ENCODE measurements at places on chromosomes 13 and 19.

- no peak for DNase-seq
Observed at GRCh38 chr13:111423168-111423785, 102.8 kb downstream of the TEX29 start.

GRCh38 chr13:107551521-107551920 is 663.8 kb downstream of the LIG4 start:
- no peak for DNase-seq

- DNase-seq = no peak
Observed at GRCh38 chr13:110559986-110560385, 1.5 kb downstream of the RAB20 start.

GRCh38 chr13:63896321-63896720 is 2480.7 kb upstream of the PCDH20 start:
- DNase-seq = no peak

- DNase-seq = peak; percentile 97
Observed at GRCh38 chr19:12913851-12914690, 5.0 kb downstream of the SYCE2 start.

- no peak for DNase-seq
Observed at GRCh38 chr19:42436006-42436405, 6.7 kb downstream of the CXCL17 start.

DNA sequence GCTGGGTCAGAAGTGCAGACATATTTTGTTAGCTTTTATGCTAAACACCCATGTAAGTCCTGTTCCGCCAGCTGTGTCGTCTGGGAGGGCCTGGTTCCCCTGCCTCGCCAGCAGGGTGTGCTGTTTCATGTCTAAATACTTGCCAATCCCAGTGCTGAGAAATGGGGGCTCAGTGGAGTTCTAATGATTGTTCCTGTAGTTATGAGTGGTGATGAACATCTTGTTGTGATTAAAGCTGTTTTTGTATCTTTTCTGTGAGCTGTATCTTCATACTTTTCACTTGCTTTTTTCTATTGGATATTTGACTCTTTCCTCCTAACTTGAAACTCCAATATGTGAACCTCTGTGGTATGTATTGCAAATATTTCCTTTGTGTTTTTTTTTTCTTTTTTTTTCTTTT is 32.7 kb downstream of the KDM4B start:
- peak; percentile 47 for DNase-seq

DNA sequence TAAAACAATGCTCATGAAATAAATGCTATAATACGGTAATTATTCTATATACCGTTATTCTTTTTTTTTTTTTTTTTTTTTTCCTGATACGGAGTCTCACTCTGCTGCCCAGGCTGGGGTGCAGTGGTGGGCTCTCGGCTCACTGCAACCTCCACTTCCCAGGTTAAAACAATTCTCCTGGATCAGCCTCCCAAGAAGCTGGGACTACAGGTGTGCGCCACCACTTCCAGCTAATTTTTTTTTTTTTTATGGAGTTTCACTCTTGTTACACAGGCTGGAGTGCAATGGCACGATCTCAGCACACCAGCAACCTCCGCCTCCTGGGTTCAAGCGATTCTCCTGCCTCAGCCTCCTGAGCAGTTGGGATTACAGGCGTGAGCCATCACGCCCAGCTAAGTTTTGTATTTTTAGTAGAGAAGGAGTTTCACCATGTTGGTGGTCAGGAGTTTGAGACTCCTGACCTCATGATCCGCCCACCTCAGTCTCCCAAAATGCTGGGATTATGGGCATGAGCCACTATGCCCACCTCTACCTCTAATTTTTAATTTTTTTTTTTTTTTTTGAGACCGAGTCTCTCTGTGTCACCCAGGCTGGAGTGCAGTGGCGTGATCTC is 6.9 kb downstream of the PPP1R15A start:
- no peak for DNase-seq

GRCh38 chr19:33054623-33055022 is 10.1 kb downstream of the RHPN2 start:
- DNase-seq = no peak

DNA sequence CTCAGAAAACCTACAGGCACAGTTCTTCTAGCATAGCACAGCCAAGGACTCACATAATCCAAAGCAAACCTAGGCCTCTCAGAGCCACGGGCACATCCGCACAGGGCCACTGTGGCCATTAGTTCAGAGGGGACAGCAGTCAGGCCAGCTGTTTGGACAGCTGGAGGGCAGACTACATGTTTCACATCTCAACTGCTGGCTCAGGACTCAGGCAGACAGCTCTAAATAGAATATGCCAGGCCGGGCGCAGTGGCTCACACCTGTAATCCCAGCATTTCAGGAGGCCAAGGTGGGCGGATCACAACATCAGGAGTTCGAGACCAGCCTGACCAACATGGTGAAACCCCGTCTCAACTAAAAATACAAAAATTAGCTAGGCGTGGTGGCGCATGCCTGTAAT is 26.8 kb downstream of the SAFB2 start:
- DNase-seq = no peak

DNA sequence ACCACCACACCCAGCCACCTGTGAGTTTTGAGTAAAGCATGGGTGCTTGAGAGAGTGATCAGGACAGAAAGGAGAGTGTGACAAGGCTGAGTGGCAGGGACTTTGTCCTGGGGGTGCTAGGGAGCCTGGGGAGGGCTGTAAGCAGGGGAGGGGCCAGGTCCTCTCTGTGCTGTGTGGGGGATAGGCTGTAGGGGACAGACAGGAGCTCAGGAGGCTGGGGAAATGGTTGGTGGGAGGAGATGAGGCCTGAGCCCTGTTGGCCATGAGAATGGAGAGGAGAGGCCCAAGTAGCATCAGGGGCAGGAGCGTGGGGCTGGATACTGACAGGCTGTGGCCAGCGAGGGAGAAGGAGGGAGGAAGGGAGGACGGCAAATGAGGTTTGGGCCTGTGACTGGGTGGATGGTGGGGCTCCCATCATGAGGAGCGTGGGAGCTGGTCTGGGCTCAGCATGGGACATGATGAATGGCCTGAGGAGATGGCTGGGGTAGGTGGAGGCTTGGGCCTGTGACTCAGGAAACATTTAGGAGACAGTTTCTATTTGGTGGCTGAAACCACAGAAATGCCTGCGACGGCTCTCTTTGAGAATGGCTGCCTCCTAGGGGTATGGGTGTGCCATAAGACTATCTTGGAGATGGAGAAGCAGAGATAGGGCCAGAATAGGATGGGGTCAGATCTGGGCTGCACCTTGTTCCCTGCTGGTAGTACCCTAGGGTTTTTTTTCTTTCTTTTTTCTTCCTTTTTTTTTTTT is 25.0 kb downstream of the GRIN2D start:
- DNase-seq = no peak

- no peak for DNase-seq
Observed at GRCh38 chr13:25973085-25973484, 78.7 kb downstream of the SHISA2 start.

DNA sequence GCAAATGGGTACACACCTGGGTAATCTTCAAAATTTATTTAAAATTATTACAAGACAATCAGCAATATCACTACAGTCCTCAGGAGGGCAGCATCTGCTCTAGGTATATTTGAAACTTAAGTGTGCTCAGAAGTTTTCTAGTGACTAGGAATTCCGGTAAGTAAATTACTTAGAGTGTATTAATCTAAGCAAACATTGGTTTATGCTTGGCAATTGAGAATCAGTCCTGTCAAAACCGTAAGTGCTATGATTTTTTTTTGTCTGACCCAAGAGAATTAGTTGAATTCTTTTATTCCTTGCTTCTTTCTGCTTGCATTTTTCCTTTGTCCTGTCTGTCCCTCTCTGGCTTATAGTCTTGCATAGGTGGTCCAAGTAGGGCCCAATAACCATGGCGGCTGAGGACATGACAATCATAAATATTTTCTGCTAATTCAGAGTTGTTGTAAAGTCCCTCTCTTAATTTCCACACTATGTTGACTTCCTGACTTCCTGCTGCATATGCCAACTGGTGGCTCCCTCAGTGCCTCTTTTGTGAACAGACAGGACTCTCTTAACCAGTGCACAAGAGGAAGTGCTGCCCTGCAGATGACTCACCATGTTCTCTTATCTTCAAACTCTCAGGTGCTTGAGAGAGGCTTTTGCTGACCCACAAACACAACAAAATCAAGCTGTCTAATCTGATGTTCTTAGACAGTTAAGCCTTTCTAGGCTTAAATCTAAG is 82.2 kb downstream of the SLAIN1 start:
- peak; percentile 71 for DNase-seq

DNA sequence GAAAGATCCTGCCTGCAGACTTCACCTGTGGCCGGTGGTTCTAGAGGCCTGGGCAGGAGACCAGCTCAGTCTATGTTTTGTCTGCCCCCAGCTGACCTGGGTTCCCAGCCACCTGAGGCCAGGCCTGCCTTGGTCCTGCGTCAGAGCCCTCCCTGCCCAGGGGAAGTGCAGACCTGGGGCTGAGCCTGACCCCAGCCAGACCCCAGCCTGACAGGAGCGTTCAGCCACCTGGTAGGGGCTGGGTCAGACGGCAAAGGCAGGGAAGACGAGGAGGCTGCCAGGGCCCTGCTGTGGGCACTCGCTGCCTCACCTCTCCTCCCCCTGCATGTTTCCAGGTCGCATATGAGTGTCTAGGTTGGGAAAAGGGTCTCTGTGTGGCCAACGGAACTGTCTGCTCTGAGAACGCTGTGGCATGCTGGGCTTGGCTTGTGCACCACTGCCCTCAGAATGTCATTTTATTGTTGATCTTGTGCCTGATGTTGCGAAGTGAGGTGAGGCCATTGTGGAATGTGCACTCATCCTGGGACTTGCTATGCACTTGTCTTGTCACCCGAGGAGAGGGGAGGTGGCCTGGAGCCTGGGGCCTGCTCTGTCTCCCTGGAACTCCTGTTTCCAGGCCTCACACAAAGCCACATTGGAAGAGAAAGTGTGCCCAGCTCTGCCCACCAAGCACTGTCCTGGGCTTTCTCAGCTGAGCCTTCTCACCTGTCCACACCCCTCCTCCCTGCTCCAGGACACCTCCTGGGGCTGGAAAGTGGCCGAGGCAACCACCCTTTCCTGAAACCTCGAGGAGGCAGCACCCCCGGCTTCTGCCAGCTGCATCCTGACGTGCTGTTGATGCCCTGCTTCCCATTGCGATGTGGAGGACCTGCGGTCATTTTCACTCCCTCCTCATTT is 15.2 kb upstream of the MCF2L start:
- no peak for DNase-seq

DNA sequence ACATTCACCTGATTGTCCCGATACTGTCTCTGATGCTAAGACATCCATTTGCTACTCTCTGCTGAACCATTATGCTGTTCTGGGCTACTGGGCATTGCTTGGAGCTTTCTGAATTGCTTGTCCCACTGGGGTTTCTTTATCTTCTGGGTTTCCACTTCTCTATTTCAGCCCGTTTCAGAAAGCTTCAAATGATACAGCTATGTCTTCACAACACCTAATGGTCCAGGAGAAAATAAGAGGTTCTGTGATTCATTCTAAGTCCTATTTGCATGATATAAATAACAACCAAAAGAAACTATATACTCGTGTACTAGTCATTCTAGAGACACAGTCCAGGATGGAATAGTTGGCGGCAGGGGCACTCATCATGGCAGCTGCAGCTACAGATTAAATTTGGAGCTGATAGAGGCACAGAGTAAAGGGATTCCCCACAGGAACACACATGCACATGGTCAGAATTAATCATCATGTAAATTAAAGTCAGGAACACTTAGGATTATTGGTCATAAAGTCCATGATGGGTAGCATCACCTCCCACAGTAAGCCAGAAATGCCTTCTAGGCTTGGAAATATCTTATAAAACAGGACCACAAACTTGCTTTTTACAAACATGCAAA is 33.3 kb upstream of the SCEL start:
- no peak for DNase-seq

- no peak for DNase-seq
Observed at GRCh38 chr13:113905942-113906341, 42.1 kb upstream of the GAS6 start.

DNA sequence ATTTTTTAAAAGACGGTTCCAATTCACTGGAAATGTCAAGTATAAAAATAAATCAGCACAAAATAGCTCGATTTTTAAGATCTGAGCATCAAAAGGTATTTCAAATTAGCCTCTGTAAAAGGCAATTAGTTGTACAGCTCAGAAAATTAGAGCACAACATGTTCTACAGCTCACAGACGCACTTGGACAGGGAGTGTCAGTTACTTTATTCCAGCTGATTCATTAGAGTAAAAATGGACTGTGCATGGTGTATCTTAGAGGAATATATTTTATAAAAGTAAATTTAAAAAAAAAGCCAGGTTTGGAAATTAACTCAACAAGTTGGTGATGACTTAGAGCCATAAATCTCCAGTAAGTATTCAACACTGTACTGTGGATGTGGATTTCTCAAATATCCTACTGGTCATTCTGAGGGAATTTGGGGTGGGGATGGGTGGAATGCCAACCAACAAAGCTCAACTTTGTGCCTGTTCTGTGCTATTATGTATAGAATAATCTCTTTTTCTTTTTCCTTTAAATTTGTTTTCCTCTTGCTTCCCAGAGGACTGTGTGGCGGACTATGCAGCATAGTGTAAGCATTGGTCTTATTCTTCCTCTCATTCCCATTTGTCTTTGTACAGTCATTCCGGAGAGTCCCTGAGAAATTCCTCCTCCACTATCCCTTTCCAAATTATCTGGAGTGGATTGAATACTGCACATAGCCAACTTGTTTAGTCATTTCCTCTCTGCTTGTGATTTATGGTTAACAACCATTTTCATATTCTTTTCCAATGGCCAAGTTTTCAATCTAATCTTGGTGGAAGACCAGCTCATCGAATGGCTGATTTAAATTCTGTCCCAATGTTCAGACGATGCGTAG is 169.3 kb downstream of the DCT start:
- no peak for DNase-seq

- no peak for DNase-seq
Observed at GRCh38 chr13:73934215-73934641, 200.0 kb downstream of the KLF12 start.

DNA sequence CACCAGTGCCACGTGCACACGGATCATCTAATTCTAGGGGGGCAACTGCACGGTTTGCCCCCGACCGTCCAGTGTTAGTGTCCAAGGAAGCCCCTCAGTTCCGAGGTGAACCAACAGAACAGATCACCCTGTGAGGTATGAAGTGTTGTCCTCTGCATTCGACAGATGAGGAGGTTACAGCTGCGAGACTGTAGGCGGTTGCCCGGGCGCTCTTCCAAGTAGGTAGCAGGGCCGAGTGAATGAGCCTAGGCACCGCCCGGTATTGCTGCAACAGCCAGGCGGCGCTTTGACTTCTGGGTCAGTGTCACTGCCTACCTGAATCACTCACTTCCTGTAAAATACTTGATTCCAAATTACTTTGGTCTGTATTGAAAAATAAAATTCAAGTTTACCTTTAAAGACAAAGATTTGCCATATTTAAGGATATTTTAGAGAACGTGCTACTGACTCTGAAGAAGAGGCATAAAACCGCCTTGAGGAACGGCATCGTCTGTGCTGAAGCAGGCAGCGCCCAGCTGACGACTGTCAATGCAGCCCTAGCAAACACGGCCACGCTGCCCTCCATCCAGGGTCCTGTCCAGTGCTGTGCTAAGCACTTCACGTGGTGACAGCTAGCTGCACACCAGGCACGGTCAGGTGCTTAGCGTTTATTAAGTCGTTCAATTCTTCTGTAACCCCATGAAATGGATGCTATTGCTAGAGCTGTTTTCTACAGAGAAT is 19.3 kb upstream of the RASA3 start:
- DNase-seq = peak; percentile 72
